ENCODE measurements at places on chromosomes 7 and 10. TPM values are rescaled to one million over a fixed set of nuclear protein-coding genes. Genes with fewer than 3 reads are reported as not detected.

The PLXDC2 gene
- total RNA-seq: 12.5 TPM

- no peak for DNase-seq
Observed at GRCh38 chr7:141976524-141977245, 3.1 kb upstream of the TAS2R38 start.

The TAX1BP1 gene
- total RNA-seq: 96.6 TPM

DNA sequence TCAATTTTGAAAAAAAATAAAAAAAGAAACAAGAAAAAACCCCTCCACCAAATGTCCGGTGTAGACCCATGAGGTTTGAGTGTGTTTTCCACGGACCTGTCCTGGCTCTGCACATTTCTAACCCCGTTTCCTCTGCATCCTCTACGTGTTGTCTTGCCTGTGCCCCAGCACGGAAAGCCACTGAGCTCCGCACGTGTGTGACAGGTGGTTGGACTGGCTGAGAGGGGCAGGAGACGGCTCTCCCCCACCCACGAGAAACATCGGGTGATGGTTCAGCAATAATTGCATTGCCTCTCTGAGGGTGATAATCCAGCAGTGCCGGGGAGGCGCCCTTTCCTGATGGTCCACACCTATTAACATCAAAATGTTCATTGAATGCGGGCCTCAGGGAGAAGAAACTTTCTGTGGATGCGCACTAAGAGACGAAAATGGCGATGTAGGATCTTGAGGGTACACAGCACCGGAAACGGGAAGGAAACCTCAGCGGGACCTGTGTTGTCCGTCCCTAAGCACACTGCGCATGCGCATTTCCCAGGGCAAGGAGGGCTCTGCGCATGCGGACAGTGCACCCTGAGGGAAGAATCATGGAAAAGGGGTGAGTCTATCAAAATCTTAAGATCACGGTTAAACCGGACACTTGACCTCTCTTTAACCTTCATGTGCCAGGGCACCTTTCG, 470.1 kb upstream of the ADARB2 start:
- DNase-seq: no peak

DNA sequence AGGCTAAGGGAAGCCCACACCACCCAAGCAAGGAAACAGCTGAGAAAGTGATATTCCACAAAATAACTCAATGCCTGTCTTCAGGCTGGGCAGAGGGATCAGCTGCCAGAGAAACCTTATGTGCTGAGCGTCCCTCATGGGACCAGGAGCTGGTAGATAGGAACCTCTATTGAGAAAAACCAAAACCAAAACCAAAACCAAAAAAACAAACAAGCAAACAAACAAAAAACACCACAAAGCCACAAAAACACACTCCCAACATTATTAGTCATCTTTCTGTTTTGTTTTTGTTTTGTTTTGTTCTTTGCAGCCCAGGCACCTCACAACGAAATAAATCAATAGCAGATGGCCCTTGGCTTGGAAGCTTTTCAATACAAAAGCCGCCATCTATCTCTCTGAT, 760.8 kb upstream of the CELF2 start:
- no peak for DNase-seq

The DGKB gene
- 0.25 TPM for total RNA-seq

GRCh38 chr10:49597426-49598163, 12.5 kb upstream of the SLC18A3 start:
- DNase-seq: no peak

The ADRA2A gene
- 12.8 TPM for total RNA-seq

DNA sequence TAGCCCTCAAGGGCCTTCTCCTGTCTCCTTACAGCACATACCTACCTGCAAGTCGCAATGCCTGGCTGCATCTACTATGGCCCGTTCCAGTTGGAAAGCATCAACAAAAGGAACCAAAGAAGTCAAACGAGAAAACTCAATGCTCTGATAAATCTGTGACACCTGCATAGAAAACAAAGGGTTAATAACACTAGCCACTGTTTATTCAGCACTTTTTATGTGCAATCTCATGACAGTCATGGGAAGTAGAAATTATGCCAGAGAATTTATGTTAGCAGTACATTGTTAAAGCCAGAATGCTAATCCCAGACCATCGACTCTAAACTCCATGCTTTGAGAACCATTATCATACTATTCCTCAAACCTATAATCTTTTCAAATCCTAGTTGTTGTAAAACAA, 21.1 kb downstream of the EIF3A start:
- no peak for DNase-seq

Data from colonic mucosa (tissue), 4 donors.